ENCODE measurements at places on chromosomes 4 and X.

GRCh38 chr4:153418121-153418520 lies 48.0 kb upstream of the TMEM131L start:
- DNase-seq = no peak

DNA sequence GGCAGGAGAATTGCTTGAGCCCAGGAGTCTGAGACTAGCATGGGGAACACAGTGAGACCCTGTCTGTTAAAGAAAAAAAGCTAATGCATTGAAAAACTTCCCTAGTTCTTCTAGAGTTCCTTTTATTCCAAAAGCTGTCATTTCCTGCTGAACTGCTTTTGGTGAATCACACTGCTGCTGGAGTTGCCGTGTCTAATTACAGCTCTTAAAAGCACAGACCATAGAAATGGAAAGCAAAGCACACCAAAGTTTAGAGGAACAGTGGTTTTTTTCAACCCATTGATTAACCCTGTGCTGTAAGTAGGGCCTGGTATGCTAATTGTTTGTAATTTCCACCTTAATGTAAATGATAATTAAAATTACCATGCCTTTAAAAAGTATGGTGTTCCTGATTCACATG lies 52.4 kb downstream of the SEPTIN11 start:
- DNase-seq = no peak

DNA sequence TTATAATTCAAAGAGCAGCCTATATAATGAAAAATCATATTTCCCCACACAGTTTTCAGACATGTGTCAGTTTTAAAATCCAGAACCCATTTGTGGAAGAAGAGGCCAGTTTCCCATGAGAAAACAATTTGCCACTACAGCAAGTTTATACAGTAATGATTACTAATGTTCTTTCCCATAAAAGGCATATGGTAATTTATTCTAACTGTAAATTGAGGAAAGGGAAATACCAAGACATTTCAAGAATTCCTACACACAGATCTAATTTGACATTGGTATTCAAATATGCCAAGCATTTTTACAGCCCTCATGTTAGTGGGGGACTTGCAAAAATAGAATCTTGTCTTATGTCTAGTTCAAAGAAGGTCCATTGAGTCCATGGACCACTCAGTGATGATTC lies 1368.6 kb downstream of the FSTL5 start:
- no peak for DNase-seq

GRCh38 chr4:100690812-100691211 lies 173.0 kb upstream of the EMCN start:
- DNase-seq = no peak

- DNase-seq = no peak
These were observed 5.7 kb upstream of the DGAT2L6 start for GRCh38 chrX:70171624-70172023.

DNA sequence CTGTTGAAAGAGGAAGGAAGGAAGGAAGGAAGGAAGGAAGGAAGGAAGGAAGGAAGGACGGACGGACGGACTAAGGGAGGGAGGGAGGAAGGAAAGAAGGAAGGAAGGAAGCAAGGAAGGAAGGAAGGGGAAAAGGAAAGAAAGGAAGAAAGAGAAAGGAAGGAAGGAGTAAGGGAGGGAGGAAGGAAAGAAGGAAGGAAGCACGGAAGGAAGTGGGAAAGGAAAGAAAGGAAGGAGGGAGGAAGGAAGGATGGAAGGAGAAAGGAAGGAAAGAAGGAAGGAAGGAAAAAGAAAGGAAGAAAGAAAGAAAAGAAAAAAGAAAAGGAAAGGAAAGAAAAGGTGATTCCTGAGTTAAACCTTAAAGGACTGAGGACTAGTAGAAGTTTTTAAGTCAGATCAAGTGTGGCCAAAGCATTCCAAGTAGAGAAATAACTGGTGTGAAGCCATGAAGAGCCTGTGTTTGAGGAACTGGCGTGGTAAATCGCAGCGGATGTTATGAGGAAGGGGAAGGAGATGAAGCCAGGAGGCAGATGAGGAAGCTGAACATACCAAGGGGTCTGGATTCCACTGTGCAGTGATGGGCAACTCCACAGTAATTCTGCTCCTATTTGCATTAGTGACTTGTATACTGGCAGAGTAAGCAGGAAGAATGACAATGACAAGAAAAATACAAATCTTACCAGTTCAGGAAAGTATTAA lies 163.5 kb downstream of the MGST2 start:
- no peak for DNase-seq

- no peak for DNase-seq
These were observed 115.9 kb downstream of the HPGD start for GRCh38 chr4:174406383-174406782.

DNA sequence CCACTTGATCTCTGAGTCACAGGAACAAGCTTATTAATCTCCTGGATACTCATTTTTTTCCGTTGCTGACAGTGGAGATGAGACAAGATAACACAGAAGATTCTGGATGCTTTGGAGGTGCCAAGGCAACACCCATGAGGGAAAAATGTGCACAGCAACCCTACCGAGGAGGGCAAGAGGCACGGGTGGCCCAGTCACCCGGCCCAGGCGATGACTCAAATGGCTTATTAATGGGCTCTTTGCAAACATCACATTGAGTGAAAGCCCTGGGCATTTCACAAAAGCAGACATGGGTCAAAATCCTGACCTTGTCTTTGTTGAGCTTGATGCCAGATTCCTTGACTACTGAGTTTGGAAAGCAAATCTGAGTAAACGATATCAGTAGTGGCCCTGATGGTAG lies 315.1 kb downstream of the STK32B start:
- no peak for DNase-seq

DNA sequence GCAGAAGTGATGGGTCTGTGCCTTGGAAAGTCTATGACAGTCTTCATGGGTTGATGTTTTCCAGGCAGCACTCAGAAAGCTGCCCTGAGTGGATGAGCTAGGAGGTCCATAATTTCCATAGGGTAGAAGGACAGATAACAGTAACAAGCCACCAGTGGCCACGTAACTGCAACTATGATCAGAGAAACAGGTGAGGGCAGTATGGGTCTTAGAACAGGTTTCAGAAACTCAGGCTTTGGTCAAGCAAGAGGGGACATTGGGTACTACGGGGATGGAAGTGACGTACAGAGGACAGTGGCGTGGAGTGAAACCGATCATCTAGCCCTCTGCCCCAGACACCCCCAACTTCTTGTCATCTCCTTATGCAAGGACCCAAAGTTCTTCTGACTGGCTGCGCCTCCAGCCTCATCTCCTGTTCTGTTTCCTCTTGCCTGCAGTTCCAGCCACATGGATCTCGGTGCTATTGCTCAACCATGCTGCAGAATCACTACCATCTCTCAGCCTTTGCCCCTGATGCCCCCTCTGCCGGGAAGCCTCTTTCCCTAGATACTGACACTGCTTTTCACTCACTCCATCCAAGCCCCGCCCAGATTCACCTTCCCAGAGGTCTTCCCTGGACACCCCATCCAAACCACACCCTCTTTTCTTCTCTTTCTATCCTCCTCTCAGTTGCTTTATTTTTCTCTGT lies 123.4 kb downstream of the MFAP3L start:
- DNase-seq = no peak

GRCh38 chrX:71102292-71102691 lies 4.2 kb downstream of the CXorf65 start:
- no peak for DNase-seq

- no peak for DNase-seq
These were observed 300.1 kb upstream of the TRAM1L1 start for GRCh38 chr4:117385526-117385925.

DNA sequence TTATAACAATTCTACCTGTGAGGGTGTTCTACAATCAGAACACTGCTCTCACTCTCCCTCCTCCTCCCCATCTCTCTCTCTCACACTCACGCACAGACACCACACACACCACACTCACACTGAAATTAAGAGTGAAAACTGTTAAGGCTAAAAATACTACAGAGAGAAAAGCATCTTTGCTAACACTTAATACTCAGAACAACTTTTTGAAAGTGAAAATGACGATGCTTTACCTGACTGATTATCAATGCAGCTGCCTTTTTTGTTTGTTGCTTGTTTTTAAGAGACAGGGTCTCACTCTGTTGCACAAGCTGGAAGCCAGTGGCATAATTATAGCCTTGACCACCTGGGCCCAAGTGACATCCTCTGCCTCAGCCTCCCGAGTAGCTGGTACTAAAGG lies 222.4 kb downstream of the APBB2 start:
- DNase-seq = no peak

- DNase-seq = no peak
These were observed 92.0 kb downstream of the NFKB1 start for GRCh38 chr4:102593147-102593546.

- DNase-seq = no peak
These were observed 30.9 kb upstream of the RHOH start for GRCh38 chr4:40165916-40166315.

GRCh38 chr4:99029018-99029735 lies 33.7 kb downstream of the METAP1 start:
- no peak for DNase-seq

DNA sequence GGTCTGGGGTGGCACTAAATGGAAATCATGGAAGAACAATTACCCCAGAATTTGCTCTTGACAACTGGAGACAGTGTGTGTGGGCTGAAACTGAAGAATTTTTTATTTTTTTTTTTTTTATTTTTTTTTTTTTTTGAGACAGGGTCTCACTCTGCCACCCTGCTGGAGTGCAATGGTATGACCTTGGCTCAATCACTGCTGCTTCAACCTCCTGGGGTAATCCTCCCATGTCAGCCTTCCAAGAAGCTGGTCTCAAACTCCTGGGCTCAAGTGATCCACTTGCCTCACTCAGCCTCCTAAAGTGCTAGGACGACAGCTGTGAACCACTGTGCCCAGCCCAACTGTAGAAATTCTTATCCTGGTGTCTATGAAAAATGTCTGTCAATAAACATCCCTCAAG lies 127.9 kb upstream of the MAP3K15 start:
- no peak for DNase-seq

DNA sequence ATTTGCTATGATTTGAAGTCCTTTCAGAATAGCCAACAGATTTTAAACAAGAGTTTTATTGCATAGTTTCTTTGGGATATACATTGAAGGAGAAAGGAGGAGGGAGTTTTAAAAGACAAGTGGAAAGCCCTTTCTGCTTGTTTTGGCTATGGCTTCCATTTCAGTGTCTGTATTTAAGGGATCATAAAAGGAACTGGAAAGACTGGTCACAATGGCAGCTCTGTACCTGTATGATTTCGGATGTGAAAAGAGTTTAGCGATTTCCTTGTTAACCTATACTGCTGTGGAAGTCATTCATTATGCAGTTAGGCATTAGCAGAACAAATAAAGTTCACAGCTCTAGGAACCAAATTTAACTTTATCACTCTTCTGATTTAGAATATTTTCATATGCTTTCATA lies 60.7 kb downstream of the TET2 start:
- no peak for DNase-seq

- DNase-seq = no peak
These were observed 240.0 kb downstream of the GPC3 start for GRCh38 chrX:133745349-133745748.

- DNase-seq = no peak
These were observed 172 bp upstream of the HSPA4L start for GRCh38 chr4:127782025-127782274.

- DNase-seq = no peak
These were observed 114.4 kb downstream of the SH3RF1 start for GRCh38 chr4:169156392-169156791.

DNA sequence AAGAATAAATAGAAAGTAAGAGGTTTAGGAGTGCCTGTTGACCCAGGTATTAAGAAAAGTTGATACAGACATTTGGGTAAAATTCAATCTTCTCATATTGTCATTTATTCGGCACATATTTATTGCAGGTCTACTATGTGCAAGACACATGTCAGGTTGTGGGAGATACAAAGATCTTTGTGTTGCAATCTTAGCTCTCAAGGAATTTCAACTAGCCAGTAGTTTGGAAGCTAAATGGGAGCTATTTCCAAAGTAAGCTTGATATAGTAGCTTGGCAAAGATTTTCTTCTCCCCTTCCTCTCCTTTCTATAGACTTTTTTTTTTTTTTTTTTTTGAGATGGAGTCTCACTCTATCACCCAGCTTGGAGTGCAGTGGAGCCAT lies 122.9 kb downstream of the SYNPO2 start:
- no peak for DNase-seq

DNA sequence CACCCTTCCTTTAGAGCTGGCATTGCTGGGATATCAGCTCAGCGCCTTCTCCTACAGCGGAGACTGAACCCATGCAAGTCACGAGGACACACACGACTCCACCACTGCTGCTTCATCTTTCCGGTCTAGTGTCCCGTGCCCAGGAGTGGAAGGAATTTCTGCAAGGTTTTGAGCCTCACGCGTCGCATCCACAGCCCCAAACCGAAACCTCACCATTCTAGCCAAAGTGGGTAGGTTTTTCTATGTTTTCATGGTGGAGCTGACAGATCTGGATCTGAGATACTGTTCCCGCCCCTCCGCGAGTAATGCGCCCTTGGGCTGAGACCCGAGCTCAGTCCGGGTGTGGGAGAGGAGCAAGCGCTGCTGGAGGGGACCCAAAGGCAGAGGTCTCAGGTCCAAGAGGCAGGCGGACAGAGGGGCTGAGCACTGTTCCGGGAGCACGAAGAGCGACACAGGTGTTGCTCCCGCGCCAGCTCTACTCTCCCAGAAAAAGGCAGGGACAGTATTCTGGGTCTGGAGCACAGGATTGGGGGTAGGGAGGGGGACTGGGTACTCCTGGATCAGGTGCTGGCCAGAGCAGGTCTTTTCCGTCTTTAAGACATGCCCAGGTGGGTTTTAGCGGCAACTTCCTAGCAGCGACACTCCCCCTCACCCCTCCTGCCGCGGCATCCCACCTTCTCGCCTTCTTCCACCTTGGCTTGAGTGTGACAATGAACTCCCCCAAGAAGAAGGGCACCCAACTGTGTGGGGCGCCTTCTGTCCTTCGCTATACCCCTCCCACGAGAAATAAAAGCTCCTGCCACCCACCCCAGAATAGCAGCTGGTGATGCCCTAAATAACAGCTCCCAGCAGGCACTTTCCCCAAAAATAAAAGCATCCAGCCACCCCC lies 1.8 kb downstream of the EPHA5 start:
- DNase-seq = no peak

DNA sequence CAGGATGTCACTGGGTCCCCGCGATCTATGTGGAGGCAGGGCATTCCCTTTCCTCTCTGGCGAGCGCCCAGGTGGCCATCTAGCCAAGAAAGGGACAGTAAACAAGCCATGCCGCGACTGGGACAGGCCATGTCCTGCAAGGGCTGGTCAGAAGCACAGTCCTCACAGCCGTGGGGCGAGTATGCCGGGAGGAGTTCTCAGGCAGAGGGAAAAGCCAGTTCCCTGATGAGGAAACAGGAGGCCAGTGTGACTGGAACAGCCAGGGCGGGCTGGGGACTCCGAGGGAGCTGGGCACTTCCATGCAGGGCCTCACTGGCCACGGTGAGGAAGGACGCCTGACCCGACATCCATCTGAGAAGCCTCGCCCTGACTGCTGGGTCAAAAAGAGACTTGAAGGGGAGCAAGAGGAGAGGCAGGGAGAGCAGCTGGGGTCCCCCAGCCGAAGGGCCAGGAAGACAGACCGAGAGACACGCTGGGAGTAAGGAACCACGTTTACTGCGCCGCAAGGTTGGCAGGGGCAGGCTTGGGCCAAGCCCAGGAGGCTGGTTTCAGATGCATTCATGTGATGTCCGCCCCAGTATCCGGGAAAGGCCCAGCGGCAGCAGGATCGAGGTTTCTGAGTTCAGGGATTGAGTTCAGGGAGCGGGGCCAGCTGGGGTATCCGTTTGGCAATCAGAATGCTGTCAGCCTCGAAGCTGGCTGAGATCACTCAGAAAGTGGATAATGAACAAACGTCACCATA lies 15.0 kb downstream of the CFAP99 start:
- DNase-seq = no peak

- no peak for DNase-seq
These were observed 120.4 kb downstream of the CHIC1 start for GRCh38 chrX:73683236-73683859.

- no peak for DNase-seq
These were observed 202.3 kb upstream of the CENPE start for GRCh38 chr4:103400405-103400804.

GRCh38 chrX:149762696-149763614 lies 10.9 kb upstream of the HSFX1 start:
- DNase-seq = no peak

Data from stimulated activated effector memory CD8-positive, alpha-beta T cell treated with anti-CD3 and anti-CD28 coated beads, Interleukin-12 subunit alpha, Interleukin-12 subunit beta, amount 100 ng/mL, for 72 hours (primary cell).